ENCODE measurements at places on chromosomes 5 and 9. TPM values are rescaled to one million over a fixed set of nuclear protein-coding genes. Genes with fewer than 3 reads are reported as not detected.

GRCh38 chr9:120507936-120508510 lies 71.9 kb downstream of the CDK5RAP2 start:
- DNase-seq, result no peak

GRCh38 chr9:41229408-41230401 lies 40.6 kb upstream of the ZNG1F start:
- DNase-seq, result peak; percentile 23

DNA sequence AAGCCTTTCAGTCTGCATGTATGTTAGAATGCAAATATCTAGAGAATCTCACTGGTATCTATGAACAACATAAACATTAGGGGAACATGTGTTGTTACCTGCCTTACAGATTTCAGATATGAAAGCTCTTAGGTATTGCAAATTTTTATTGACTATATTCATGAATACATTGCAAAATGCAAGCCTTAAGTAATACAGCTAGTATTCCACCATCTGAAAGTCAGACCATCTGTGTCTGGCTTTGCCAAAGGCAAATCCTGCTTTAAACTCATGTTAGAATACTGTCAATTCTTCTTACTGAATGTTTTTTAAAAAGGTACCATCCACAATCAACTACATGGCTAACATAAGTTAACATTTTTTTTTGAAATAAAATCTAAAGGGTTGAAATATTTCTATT lies 215.6 kb downstream of the AP3B1 start:
- no peak for DNase-seq

DNA sequence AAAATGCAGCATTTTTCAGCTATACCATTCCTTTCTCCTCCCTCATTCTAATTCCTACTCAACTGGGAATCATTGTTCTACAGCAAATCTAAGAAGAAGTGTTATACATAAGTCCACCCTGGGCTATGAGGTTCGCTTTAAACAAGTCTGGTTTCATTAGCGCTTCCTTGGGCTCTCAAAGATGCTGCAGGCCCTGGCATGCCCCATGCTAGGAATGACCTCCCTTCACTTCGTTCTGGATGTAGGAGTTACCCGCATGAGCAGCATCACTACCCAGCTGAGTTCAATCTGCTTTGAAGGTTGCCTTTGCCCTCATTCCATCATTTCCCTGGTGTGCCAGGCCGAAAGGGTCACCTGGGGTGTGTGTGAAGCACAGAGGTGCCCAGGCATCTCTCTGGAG lies 35.4 kb downstream of the F2R start:
- no peak for DNase-seq

- peak; percentile 100 for DNase-seq
These were observed 53.7 kb downstream of the LHFPL2 start for GRCh38 chr5:78594610-78595457.

GRM6 gene
- total RNA-seq, result not detected

SLC9A3 gene
- total RNA-seq, result 0.35 TPM

- no peak for DNase-seq
These were observed 92.5 kb downstream of the SIL1 start for GRCh38 chr5:139105621-139106071.

- no peak for DNase-seq
These were observed 11.8 kb downstream of the TBC1D13 start for GRCh38 chr9:128798896-128799295.

GRCh38 chr9:75238311-75238976 lies 150.1 kb downstream of the OSTF1 start:
- DNase-seq, result peak; percentile 55

GRCh38 chr9:16619402-16619801 lies 251.1 kb downstream of the BNC2 start:
- no peak for DNase-seq

DNA sequence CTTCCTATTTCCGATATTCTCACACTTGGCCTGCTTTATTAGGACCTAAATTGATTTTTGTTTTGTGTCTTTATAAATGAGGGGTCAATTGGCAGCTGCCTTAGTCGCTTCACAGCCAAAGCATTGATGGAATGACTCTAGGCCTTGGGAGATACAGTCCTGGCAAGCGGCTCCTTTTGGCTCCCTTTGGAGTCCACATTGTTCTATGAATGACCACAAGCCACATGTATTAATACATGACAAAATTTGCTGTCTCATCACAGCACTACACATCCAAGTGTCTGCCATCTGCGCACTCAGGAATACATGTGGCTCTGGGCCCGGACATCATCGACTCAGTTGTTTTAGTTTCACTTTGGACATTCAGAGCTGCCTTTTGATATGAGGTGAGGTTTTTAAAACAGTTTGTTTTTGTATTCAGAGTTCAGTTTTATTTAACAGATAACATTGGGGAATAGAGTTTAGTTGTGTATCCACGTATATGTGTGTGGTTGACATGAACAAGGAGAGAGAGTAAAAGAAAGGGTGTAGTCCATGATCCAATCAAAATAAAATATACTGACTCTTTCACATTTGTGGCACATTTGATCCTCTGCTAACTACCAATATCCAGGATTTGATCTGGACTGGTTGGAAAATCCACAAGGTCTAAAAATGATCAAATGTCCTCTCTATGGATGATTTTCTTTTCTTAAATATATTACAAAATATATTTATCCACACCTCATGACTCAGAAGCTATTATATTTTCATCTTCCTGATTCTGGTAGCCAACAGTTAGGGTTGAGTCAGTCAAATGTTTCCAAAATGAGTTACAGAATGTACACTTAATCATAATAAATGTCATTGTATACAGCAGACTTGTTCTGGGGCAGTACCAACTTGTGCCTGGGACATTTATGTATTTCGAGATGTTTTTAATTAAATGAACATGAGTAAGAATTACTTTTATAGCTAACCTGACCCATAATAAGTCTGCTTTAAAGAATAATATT lies 114.0 kb upstream of the MTAP start:
- DNase-seq, result peak; percentile 46

DNA sequence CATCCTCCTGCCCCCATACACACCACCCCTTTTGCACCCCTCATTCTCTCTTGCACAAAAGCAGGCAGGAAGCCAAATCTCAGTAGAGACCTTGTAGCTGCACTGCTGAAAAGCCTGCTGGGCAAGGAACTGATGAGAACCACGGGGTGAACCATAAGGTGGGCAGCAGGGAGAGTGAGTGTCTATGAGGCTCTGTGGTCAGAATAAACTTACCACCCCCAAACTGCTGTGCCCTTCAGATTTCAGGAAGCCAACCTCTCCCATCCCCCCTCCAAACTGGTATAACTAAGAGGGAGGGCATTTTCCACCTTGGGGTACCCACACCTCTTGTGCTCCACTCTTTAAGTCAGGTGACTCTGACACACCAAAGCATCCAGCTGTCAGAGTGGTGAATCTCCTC lies 471.4 kb downstream of the SPOCK1 start:
- DNase-seq, result no peak

DNA sequence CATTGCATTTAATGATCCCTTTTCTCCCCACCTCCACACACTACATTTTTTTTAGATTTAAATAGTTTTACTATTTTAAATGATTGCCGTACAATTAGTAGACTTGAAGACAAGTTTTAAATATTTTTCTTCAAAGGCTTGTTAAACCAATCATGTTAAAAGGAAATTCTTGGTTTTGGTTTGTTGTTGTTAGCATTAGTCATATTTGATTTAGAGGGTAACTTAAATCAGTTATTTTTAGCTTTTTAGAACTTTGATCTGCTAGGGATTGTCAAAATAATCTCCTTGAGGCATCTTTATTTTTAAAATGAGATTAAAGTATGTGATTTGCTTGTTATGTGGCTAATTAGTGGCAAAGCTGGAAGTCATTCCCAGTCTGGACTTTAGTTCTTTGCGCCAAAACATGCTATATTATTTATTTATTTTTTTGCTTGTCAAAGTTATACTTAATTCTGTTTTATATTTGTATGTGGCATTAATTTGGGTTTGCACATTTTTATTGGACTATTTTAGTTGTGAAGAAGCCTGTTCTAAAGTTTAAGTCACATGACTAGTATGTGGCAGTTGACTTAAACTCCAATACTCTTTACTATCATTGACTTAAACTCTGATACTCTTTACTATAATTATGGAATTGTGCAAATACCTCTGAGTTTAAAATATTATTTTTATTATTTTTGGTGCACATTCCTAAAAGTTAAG lies 14.7 kb downstream of the ITGA1 start:
- no peak for DNase-seq

DMGDH gene
- total RNA-seq, result 4.5 TPM

- no peak for DNase-seq
These were observed 56.6 kb downstream of the HSD17B3 start for GRCh38 chr9:96245399-96245798.

DNA sequence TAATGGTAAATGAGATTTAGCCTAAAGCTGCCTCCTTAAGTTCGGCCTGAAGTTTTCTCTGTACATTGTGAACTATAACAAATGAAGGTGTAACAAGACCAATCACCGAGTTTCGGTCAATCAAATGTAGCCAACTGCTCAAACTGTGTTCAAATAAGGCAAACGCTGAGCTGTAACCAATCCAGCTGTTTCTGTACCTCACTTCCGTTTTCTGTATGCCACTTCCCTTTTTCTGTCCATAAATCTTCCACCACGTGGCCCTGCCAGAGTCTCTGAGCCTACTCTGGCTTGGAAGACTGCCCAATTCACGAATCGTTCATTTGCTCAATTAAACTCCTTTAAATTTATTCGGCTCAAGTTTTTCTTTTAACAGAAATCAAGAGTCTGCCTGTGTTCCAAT lies 193.5 kb upstream of the KLF9 start:
- DNase-seq, result no peak

DNA sequence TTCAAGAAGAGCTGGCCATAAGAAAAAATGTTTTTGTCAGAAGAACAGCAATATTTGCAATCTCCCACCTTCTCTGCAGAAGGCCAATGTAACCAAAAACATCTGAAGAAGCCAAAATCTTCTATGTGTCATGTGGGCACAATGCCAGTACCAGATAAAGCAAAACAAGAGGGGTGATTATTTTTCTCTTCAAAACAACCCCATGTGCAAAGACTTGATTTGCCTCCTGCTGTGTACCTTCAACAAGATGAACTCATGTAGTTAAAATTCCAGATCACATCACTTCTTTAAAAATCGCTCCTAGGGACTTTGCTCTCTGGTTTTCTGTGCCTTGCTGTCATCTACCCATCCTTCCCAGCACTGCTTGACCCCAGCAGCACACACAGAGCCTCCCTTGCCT lies 134.0 kb upstream of the MAP3K1 start:
- DNase-seq, result no peak

FOXD4 gene
- not detected for total RNA-seq

WDR31 gene
- 1.9 TPM for total RNA-seq

CYLC2 gene
- total RNA-seq, result not detected

- no peak for DNase-seq
These were observed 81.8 kb downstream of the TRIM36 start for GRCh38 chr5:115087951-115088350.

- DNase-seq, result no peak
These were observed 396.0 kb upstream of the ZNF608 start for GRCh38 chr5:125142458-125142857.

RNF130 gene
- 58.5 TPM for total RNA-seq

- DNase-seq, result peak; percentile 60
These were observed 89.6 kb downstream of the SPRY4 start for GRCh38 chr5:142235050-142235797.

- DNase-seq, result no peak
These were observed 15.9 kb upstream of the IFNA14 start for GRCh38 chr9:21255538-21256212.

EIF4E1B gene
- not detected for total RNA-seq

- DNase-seq, result no peak
These were observed 58.1 kb upstream of the SHISAL2B start for GRCh38 chr5:64632251-64632650.

GRCh38 chr5:112967520-112968083 lies 9.0 kb upstream of the DCP2 start:
- DNase-seq, result no peak

POU5F2 gene
- total RNA-seq, result 0.17 TPM

RNF44 gene
- 2.3 TPM for total RNA-seq

ZNF658 gene
- total RNA-seq, result 6.7 TPM

DNA sequence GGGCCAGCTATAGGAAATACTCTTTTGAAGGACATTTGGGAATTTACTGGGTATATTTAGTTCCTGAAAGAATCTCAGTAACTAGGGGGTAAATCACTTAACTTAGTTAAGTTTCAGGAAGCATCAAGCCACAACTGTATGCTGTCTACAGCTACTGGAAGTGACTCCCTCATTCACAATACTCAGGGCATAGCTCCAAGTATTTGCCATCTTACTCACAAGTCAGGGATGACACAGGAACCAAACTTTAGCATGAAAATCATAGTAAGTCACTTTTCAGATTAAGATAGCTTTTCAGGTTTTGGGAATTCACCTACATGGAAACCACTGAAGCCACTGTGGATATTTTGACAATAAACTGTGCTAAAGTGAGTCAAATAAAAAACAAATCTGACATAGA lies 242.4 kb upstream of the ATP10B start:
- DNase-seq, result peak; percentile 79

- DNase-seq, result peak; percentile 22
These were observed 154.7 kb downstream of the WDR70 start for GRCh38 chr5:37533851-37534250.

DNA sequence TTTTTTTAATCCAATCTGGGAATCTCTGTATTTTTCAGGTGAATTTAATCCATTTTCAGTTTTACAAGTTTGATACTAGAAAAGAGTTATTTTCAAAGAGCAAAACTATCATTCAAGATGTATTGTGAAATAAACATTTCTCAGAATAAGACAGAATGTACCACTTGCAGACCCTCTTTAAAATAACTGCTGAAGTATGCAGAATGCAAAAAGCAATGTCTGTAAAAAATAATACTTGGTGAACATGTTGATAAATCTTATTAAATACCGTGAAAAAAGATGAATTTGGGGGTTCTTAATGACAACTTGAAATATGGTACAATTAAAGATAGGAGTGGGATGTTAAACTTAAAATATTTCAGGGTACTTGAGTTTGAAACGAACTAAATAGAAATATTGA lies 26.1 kb upstream of the RASA1 start:
- DNase-seq, result no peak

GRCh38 chr9:127562841-127563401 lies 49.2 kb upstream of the STXBP1 start:
- no peak for DNase-seq

DNA sequence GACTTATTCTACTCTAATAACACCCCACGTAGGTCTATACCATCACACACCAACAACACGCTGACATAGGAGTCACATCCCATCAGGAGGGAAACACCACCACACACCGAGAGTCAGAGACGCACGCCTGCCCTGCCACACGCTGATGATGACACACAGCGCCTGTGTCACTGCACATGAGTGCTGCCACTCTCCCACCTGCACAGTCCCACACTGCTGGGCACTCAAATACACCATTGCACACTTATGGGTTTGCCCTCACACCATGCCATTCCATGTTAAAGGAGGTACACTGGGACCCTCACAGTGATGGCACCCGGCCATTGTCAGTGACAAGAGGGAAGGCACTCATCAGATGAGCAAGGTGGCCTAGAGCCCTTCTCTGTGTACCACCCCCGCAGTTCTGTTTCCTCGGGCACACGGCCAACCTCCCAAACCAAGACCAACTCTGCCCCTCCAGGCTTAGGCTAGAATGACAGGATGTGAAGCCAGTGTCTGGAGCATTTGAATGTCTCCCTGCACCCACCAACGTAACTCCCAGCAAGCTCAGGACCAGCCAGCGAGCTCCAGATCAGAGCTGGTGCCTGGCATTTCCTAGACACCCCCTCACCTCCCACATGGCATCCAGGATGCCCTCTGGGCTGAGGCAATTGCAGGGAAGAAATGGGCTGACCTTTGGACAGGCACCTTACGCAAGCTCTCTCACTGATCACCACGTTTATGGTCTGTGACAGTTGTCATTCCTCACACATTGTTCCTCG lies 3.6 kb upstream of the CPLX2 start:
- DNase-seq, result peak; percentile 2
